ENCODE measurements at places on chromosomes 7 and 10. TPM values are rescaled to one million over a fixed set of nuclear protein-coding genes. Genes with fewer than 3 reads are reported as not detected.

Gene CALY
- 19.8 TPM for total RNA-seq

Gene TAS2R4
- total RNA-seq, result 1.0 TPM

- no peak for DNase-seq
Measured at GRCh38 chr10:131173484-131174210, 137.9 kb downstream of the TCERG1L start.

GRCh38 chr7:25735674-25736242 lies 416.2 kb upstream of the NFE2L3 start:
- no peak for DNase-seq

DNA sequence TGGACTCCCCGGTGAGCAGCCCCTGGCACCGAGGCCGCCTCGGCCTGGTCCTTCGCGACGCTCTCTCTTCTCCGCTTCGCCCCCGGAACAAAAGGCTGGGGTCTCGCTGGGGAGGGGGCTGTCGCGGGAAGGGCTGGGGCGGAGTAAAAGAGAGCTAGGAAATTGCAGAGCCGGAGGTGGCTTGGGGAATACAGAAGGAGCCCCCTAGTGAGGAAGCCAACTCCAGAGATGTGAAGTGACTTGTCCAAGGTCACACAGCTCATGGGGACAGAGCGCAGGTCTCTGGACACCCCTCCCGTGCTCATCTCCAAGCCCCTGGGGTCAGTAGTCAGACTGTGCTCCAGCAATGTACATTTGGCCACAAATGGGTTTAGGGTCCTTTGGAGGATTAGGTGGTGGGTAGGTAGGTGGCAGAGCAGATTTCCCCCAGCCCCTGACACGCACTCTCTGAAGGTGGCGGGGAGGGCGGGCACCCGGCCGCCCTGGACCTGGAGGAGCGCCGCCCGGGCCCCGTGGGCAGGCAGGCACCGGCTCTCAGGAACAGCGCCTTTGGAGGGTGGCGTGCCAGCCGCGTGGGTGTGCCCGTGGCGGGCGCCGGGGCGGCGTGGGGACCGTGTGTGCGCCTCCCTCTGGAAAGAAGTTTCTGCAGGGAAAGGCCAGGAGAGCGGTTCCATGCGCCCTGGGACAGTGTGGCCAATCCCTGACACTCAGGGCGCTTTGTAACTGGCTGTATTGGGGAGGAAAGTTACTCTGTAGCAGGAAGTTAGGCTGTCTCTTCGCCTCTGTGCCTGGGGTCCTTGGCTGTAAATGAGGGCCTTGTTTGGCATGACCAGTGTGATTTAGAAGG lies 910 bp downstream of the WIPF3 start:
- no peak for DNase-seq
